ENCODE measurements at places on chromosomes 5 and 9.
A peak's percentile ranks its signal among the peaks of the same experiment; 100 is the strongest.

- DNase-seq = no peak
These were observed 2.1 kb downstream of the ADGRD2 start for GRCh38 chr9:124452326-124452725.

DNA sequence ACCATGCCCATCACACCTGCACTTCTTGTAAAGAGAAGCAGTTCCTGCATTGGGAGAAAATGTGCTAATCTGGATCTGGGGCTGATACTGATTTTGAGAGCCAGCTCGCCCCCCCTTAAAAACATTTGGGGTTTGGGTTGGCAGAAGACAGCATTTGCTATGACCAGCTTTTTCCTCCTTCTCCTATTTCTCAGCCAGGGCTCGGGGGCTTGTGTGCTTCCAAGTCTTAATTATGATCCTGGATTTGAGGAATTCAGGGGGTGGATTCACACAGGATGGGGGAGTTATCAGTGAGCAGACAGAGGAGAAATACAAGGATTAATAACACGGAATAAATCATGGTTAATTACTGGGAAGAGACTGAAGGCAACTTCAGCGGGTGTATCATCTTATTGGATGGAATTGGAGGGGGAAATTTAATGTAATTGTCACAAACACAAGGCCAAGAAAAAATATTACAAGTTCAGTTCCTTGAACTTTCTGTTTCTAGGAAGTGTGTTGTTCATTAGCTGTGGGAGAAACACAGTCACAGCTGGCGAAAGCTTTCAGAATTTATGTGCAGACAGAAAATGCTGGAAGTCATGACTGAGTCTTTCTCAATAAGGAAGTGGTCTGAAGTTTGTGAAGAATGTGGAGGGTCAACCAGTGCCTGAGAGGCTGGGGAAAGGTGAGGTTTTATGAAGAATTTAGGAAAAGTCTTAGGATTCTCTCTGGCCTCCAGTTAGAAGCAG, 15.3 kb downstream of the C9orf152 start:
- peak; percentile 27 for DNase-seq

GRCh38 chr5:173065155-173065554, 9.0 kb downstream of the CREBRF start:
- no peak for DNase-seq

GRCh38 chr5:38257308-38258041, 884 bp upstream of the EGFLAM start:
- no peak for DNase-seq

- peak; percentile 22 for DNase-seq
These were observed 36.5 kb downstream of the PPIC start for GRCh38 chr5:122999947-123000563.

DNA sequence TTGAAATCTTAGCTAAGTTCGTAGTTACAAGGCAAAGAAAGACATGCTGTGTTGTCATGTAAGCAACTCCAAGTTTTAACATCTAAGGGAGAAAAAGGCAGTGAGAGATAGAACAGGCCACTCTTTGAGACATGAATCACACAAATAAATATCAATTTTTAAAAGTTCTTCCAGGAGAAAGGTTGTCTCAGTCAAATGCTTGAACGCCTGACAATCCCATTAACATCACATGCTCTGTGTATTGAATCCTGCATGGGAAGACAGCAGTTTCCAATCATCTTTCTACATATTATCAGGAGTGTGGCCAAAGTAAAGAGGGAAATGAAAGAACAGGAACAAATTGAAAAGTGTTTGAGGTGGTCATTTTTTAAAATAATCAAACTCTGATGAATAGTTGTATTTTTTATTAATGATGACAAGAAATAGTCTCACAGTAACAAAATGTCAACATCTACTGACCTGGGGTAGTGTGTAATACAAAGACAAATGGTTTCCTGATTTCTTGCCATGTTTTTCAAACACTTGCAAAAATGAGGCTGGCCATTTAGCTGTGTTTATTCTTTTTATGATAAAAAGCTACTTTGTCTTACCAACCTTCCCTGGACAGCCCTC, 6.4 kb upstream of the C6 start:
- no peak for DNase-seq

GRCh38 chr5:173963867-173964441, 25.0 kb upstream of the C5orf47 start:
- no peak for DNase-seq

- no peak for DNase-seq
These were observed 31.0 kb downstream of the HMHB1 start for GRCh38 chr5:143842920-143843319.

DNA sequence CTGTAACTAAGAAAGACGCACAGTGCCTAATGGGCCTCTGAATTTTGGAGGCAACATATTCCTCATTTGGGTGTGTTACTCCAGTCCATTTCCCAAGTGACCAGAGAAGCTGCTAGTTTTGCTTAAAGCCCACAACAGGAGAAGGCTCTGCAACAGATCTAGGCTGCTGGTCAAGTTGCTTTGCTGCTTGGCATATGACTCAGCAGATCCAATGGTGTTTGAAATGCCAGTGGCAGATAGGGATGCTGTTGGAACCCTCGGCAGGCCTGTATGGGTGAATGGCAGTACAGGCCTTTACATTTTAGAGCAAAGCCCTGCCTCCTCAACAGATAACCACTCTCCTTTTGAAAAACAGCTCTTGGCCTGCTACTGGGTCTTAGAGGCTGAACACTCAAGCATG, 36.2 kb upstream of the ROR2 start:
- no peak for DNase-seq

- DNase-seq = no peak
These were observed 178.7 kb downstream of the PPP2R2B start for GRCh38 chr5:146699664-146700418.

- no peak for DNase-seq
These were observed 555.0 kb downstream of the PRR16 start for GRCh38 chr5:121019106-121019505.

DNA sequence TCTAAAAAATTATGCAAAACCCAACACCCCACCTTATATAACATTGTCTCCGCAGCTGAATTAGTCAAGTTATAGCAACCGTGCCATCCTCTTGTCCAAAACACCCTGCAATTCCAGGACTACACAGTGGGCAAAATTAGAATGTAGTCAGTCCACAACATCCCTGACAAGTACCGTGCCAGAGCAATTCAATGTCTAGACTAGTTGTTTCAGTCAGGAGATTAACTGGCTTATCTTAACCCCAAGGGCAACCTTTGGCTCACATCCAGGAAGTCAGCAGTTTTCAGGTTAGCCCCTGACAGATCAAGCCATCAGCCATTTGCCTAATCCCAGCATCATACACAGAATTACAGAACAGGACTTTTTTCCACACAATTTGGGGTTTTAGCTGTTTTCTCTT, 240.8 kb upstream of the TMEM161B start:
- DNase-seq = no peak

- DNase-seq = no peak
These were observed 46.4 kb downstream of the ERP44 start for GRCh38 chr9:100052375-100052774.

DNA sequence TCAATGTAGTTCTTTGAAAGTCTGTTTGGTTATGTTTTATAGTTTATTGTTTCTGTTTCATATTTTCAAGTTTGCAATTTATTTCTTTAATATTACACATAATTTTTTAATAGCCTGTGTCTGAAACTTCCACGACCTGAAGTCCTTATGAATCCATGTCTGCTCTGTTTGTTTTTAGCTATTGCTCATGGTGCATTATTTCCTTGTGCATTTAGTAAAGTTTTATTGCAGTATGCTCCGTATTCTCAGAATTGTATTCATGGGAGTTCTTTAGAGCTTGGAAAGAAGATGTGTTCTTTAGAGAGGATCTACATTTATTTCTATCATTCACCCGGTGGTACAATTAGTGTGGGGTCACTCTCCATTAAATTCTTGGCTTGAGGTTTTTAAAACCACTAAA, 133.2 kb upstream of the NFIB start:
- DNase-seq = no peak

- no peak for DNase-seq
These were observed 598.1 kb downstream of the DNAH5 start for GRCh38 chr5:13346401-13346800.

All from HTR-8/SVneo (cell line).